ENCODE measurements at places on chromosomes 5 and 9.

GRCh38 chr9:37209431-37210386 lies 89.3 kb downstream of the ZCCHC7 start:
- DNase-seq = no peak

GRCh38 chr5:40490464-40491111 lies 189.1 kb upstream of the PTGER4 start:
- DNase-seq = no peak

DNA sequence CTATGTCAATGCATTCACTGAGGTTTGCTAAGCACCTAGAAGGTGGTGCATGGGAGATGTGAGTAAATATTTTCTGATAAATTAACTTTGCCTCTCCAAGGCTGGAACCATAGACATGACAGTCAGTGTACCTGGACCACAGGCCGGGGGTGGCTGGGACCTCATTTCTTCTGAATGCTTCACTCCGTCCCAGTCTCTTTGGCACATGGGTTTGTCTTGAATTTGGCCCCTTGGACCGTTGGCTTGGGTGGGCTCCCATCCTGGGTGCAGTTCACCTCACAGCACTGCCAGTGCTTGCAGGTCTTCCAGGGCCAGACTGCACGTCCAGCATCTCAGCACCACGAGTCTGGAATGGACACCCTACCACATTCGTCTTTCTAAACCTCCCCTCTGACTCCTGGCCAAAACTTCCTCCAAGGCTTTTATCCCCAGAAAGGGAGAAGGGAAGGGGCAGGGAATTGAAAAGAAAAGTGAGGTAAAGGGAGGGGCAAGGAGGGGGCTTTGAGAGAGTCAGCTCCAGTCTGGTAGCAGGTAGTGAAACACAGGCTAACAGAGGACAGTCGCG lies 267.8 kb downstream of the MED10 start:
- DNase-seq = no peak

- no peak for DNase-seq
Measured at GRCh38 chr5:35904443-35905132, 33.8 kb downstream of the CAPSL start.

- no peak for DNase-seq
Measured at GRCh38 chr5:68958428-68958827, 135.4 kb upstream of the SLC30A5 start.

GRCh38 chr5:137566780-137567179 lies 67.7 kb upstream of the SPOCK1 start:
- no peak for DNase-seq

GRCh38 chr5:150352244-150353031 lies 5.1 kb upstream of the TCOF1 start:
- no peak for DNase-seq

- DNase-seq = no peak
Measured at GRCh38 chr5:73392775-73393174, 55.8 kb downstream of the FOXD1 start.

DNA sequence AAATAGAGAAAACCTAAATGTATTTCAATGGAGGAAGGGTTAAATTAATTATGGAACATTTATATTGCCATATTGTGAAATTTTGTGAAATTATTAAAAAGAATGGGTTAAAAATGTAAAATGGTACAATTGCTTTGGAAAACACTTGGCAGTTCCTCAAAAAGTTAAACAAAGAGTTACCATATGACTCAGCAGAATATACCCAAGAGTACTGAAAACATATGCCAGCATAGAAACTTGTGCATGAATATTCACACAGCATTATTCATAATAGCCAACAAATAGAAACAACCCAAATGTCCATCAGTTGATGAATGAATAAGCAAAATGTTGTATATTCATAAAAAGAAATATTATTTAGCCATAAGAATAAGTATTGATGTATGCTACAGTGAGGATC lies 181.0 kb upstream of the MAST4 start:
- no peak for DNase-seq

DNA sequence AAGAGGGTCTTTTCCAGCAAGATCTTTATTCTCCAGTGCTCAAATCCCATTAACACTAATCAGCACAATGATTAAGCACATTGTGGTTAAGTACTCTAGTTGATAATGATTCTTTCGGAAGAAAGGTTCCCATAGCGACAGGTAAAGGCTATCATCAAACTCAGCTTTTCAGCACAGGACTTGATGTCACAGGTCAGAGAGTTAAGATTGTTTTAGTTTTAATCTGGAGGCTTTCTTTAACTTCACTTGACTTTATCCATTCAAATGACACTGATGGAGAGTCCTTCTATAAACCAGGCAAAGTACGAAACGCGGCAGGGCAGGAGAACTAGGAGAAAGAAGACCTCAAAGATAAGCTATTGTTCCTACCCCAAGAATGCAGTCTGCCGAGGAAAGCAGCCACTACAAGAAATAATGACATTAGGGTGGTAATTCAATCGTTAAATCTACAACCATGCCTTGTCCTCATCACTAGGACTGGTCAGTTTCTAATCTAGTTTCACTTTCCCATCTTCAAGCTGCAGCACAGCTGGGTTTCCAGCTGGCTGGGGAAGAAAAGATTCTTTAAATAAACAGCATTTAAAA lies 4.6 kb downstream of the NRG2 start:
- DNase-seq = no peak

- no peak for DNase-seq
Measured at GRCh38 chr5:55176176-55176818, 3.3 kb upstream of the CDC20B start.

DNA sequence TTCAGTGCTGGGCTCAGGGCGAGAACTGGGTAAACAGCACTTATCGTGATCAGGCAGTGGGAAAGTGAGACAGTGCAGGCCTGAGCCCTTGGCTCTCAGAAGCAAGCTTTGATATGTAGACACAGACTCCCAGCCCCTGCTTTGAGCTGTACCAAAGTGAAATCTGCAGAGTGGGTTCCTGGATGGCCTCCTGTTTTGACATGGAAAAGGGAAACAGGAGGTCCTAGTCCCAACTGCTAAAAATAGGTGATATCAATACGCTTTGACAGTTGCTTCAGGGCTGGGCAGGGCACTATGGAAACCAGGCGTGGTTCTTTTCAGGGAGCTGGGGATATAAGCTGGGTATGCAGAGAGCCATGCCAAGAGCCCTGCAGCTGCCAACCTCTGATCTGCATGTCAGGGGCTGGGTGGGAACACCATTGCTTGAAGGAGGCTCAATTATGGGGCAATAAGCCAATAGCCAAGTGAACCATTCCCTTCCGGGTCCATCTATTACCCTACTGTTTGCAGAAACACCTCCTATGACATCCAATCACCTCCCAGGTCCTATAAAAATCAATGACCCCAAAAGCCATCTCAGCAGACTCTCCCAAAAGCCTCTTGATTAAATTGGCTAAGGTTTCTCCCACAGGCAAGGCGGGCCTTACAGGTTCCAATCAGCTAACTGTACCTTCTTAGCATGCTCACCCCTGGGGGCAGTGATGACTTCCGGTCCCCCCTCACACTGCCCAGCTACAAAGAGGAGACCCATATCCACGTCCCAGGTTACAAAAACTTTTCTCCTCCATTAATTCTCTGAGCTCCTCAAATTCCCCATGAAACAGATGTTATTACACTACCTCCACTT lies 45.8 kb downstream of the EPB41L4B start:
- no peak for DNase-seq

GRCh38 chr5:157915638-157916037 lies 56.7 kb upstream of the CLINT1 start:
- peak; percentile 83 for DNase-seq

DNA sequence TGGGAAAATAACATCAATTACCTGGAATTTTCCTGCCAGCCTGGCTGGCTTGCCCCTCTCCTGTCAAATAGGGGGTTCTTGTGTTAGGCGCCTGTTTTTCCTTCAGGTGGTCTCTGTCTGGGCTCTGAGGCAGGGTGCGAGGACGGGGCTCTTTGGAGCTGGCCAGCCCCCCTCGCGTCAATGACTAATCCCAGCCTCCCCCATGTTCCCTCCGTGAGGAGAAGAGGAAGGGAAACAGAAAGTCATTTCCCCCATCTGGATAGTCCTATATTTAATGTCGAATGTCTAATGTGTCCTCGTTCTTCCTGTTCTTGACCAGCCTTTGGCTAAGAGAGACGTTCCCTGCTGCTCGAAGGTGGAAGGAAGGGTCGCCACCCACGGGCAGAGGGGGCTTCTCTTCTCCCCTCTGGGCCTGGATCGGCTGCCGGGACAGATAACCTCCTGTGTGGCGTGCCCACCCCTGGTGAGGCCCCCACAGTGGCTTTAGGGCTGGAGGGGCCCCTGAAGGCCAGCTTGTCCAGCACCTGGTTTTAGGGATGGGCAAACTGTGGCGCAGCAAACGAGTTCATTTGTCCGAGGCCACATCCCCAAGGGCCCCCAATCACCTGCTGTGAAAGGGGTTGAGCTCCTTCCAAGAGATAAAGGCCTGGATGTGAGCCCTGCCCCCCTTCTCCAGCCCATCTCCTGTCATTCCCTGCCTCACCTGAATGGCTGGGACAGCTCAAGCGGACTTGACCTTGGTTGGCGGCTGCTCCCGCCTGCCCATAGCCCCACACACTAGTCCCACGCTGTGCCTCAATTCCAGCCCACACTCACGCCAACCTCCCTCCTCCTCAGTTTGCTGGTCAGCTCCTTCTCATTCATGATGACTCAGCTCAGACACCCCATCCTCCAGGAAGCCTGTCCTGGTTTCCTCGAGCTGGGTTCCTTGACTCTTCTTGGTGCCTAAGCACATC lies 35.9 kb upstream of the UNC5A start:
- no peak for DNase-seq

DNA sequence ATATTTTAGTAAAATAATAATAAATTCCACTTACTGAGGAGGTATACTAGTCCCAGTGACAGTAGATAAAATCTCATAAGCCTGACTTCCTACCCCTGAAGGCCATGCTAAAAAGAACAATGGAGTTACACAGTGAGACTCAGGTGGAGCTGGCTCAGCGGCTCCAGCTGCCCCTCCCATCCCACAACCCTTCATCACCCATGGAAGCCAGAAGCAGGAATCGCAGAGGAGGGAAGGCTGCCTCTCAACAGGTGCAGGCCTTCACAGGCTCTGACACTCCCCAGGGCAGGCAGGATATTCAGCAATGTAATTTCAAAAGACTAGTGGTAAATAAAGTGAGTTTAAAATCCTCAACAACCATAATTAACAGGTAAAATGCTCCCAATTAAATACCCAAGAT lies 67.5 kb downstream of the FANCC start:
- DNase-seq = no peak

DNA sequence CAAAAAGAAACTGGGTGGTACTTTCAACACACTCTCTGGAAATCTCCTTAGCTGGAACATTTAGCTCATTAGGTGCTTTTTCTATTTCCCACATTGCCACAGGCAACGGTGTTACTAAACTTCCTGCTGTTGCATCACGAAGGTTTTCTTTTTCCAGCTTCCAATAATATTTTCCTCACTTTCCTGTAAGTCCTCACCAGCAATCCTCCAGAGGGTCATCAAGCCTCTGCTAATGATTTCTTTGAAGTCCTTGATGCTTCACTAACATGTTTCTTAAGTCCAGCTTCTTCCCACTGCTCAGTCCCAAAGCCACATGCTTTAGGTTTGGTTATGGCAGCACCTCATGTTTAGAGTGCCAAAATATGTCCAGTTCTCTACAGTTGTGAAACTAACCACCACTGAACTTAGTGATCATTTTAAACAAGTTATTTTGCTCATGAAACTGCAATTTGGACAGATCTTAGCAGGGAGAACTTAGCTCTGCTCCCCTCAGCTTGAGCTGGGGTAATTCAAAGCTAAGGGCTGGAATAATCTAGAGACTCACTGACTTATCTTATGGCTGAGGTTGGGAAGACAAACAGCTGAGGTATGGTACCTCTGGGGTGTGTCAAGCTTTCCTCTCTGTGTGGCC lies 39.9 kb upstream of the RETREG1 start:
- no peak for DNase-seq

- no peak for DNase-seq
Measured at GRCh38 chr9:6247266-6247665, 31.7 kb downstream of the IL33 start.

DNA sequence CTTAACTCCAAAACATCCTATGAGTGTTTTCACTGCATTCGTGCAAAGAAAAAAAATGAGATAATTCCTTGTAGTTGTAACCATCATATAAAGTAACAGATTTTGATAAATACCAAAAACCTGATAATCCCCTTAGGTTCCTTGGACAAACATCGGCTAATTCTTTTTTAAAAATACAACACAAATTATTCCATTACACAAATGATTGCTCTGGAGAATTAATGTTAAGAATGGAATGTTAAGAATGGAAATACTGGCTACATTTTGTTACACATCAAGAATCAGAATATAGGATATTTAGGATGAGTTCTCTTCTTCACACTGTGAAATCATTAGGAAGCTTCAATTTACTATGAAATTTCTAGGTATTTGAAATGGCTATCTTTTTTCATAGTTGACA lies 139.4 kb downstream of the LPAR1 start:
- DNase-seq = no peak

DNA sequence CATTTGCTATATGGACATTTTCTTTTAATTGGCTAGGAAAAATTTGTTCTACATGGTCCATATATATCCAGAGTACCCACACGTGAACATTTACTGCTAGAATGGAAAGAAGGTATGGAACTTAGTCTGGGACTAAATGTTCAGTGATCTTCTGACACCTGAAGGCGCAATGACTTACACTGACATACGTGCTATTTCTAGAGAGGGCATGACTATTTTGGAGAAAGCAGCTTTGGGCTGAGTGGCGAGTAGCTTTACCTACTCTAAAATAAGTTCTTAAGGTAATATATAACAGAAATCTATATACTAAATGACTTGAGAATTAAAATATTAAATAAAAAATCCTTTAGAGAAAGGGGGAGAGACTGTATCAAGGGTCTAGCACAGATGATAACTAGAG lies 10.4 kb downstream of the NNT start:
- DNase-seq = no peak

GRCh38 chr9:134243778-134244467 lies 79.6 kb upstream of the RNU6ATAC start:
- no peak for DNase-seq

DNA sequence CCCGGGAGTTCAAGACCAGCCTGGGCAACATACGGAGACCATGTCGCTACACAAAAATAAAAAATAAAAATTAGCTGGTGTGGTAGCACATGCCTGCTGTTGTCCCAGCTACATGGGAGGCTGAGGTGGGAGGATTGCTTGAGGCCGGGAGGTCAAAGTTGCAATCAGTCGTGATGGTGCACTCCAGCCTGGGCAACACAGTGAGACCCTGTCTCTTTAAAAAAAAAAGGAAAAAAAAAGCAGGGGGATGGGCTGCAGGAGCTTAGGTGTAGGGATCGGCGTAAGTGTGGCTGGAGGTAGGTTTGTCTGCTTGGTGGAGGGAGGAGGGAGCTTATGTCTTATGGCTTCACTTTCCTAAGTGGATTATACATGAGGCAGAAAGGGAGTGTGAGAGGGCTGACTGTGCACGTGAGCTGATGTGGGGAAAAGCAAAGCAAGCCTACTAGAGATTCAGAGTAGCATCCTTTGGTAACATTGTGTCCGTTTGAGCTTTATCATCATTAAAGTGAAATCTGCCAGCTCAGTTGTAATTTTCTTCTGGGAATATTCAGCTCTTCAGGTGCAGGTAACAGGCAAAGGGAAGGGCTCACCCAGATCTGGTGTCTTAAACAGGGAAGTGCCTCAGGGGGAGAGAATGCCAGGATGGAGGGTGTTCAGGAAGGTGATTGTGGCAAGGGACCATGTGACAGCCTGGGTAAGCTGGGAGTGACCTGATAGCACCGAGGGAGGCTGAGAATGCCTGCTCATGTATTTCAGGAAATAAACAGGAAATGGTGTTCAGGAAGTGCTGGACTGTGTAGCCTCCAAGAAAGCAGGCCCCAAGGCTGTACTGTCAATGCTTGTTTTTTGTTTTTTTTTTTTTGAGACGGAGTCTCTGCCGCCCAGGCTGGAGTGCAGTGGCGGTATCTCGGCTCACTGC lies 17.6 kb upstream of the SETX start:
- no peak for DNase-seq
